ENCODE measurements at places on chromosomes 5 and 9. TPM values are rescaled to one million over a fixed set of nuclear protein-coding genes. Genes with fewer than 3 reads are reported as not detected.

DNA sequence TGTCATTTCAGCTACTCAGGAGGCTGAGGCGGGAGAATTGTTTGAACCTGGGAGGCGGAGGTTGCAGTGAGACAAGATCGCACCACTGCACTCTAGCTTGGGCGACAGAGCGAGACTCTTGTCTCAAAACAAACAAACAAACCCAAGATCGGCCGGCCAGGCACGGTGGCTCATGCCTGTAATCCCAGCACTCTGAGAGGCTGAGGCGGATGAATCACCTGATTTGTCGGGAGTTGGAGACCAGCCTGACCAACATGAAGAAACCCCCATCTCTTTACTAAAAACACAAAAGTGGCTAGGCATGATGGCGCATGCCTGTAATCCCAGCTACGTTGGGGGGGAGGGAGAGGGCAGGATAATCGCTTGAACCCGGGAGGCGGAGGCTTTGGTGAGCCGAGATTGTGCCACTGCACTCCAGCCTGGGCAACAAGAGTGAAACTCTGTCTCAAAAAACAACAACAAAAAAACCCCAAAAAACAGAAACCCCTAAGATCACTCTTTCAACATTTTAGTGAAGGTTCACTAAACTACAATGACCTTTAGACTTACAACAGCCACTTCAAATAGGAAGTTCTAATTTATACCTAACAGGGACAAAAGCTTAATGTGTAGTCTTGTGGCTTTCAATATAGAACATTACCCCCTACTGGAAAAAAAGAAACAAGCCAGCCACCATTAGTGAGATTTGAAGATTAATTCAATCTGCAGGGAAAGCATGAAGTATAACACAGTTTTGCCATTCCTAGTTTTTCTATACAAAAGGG lies 7.0 kb downstream of the HSPA9 start:
- DNase-seq: no peak
- no peak overlapping the region for H3K4me3 ChIP-seq
- no peaks in the 10 kb centered on the region for H3K27me3 ChIP-seq
- no peaks in the 10 kb centered on the region for H3K4me1 ChIP-seq

GRCh38 chr5:160152901-160153300 lies 33.7 kb upstream of the PWWP2A start:
- no peak overlapping the region for H3K27ac ChIP-seq
- DNase-seq: no peak
- H3K4me1 ChIP-seq: no peaks in the 10 kb centered on the region
- no peaks in the 10 kb centered on the region for H3K36me3 ChIP-seq
- no peaks in the 10 kb centered on the region for H3K27me3 ChIP-seq

INSL6 gene
- total RNA-seq: not detected

DNA sequence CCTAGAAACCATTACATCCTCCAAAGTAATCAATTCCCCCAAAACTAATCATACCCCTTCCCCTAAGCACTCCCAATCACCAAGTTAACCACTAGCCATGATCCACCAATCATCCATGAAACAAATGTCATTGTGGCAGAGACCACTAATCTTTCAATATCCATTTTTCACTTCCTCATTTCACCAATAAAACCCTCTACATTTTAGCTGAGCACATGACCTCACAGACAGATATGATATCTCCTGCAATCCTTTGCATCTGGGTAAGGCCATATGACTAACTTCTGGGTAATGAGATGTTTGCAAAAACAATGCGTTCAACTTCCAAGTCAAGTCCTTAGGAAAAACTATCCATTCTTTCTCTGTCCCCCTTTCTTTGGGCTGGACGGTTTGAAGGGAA lies 20.7 kb downstream of the OR2S2 start:
- no peak overlapping the region for H3K4me3 ChIP-seq
- no peaks in the 10 kb centered on the region for H3K27me3 ChIP-seq
- H3K4me1 ChIP-seq: no peaks in the 10 kb centered on the region
- H3K36me3 ChIP-seq: no peaks in the 10 kb centered on the region

DNA sequence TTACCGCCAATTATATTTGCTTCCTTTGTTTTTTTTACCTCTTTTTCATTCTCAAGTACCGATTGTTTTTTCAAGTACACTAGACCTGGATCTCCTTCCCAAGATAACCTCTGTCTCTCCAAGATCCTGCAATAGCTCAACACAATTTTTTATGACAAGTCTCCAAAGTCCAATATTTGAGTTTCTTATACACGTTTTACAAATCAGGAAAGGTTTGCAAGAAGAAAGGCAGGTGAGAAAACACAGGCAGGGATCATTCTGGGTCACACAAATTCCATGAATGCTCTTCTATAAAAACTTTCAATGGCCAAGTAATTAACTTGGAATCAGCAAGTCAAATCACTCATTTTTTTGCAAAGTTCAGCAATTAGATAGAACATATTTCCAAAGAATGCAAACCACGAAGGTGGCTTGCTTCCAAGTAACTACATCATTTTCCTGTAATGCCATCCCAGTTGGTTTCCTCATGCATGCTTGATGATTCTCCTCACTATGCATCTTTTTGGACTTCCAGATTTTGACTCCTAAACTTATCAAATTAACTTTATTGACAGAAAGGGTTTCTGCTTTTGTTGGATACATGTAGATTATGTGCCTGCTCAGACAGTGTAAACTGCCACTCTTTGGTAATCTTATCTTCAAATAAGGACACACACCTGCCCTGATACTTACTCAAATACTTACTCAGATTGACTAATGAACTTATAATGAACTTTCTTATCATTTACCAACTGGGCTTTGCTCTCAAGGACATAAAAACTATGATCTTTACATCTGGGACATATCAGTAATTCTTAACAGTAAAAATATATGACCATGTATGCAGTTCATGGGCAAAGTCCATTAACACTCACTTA lies 24.7 kb upstream of the IFNE start:
- no peak for DNase-seq
- no peak overlapping the region for H3K4me3 ChIP-seq
- H3K27ac ChIP-seq: no peak overlapping the region
- H3K4me1 ChIP-seq: no peaks in the 10 kb centered on the region

DNA sequence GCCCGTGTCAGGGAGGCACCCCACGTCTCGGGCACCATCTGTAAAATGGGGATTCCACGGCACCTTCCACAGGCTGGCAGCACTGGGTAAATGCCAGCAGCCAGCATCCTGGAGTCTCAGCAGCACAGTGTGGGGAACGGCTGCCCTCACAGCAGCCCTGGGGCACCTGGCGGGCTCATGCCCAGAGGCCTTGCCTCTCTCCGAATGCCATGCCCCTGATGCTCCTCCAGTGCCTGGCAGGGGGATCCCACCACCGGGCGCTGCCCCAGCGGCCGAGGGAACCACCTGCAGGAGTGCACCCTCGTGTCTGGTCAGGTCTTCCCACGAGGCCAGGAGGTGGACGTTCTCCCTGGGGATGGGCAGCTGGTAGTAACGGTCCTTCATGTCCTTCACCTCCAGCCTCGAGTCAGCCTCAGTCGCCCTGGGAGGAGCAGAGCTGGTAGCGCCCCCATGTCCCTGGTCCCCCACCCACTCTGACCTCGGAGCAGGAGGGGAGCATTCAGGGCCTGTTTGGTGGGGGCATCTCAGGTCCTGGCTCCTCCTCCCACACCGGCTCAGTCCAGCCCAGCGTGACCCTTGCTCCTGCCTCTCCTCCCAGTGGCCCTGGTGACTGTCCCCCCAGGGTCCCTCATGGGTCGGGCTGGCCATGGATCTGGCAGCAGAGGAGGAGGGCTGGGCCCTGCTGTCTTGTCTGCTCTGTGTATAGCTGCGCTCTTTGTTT lies 49.9 kb upstream of the NRARP start:
- no peaks in the 10 kb centered on the region for H3K36me3 ChIP-seq
- no peak overlapping the region for H3K4me3 ChIP-seq
- DNase-seq: no peak
- no peaks in the 10 kb centered on the region for H3K4me1 ChIP-seq

PHF19 gene
- total RNA-seq: 38.7 TPM

DNA sequence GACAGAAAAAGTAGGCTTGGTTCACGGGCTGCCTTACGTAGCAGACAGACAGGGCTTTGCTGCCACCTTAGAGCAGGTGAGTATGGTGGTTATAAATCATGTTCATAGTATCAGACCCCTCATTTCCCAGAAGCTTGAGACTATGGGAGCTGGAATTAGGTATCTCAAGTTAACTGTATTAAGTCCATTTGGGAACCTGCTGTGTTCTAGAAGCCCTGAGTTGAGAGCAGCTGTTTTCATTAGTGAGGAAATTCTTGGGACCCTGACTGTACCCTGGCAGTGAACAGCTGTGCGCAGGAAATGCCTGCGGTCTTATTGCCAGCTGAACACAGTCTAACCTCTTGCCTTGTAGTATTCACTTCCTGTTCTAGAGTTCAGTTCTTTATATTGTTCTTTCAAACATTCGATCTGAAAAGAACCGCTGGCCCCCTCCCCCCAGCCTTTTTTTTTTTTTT lies 29.8 kb downstream of the UGCG start:
- peak; percentile 21 for DNase-seq
- no peak overlapping the region for H3K4me3 ChIP-seq
- H3K36me3 ChIP-seq: no peaks in the 10 kb centered on the region
- H3K27me3 ChIP-seq: no peaks in the 10 kb centered on the region
- H3K4me1 ChIP-seq: peaks cover 46% of the 10 kb centered on the region
- peak overlapping the region; percentile 36 for H3K27ac ChIP-seq

CA9 gene
- 2.2 TPM for total RNA-seq

ADAMTS16 gene
- total RNA-seq: not detected

ANKRD31 gene
- 0.72 TPM for total RNA-seq

TARS1 gene
- 192 TPM for total RNA-seq

PCDHA11 gene
- total RNA-seq: 0.11 TPM
